ENCODE measurements at places on chromosomes 7 and 10.

- DNase-seq = no peak
Measured at GRCh38 chr7:122468945-122469344, 164.4 kb upstream of the FEZF1 start.

DNA sequence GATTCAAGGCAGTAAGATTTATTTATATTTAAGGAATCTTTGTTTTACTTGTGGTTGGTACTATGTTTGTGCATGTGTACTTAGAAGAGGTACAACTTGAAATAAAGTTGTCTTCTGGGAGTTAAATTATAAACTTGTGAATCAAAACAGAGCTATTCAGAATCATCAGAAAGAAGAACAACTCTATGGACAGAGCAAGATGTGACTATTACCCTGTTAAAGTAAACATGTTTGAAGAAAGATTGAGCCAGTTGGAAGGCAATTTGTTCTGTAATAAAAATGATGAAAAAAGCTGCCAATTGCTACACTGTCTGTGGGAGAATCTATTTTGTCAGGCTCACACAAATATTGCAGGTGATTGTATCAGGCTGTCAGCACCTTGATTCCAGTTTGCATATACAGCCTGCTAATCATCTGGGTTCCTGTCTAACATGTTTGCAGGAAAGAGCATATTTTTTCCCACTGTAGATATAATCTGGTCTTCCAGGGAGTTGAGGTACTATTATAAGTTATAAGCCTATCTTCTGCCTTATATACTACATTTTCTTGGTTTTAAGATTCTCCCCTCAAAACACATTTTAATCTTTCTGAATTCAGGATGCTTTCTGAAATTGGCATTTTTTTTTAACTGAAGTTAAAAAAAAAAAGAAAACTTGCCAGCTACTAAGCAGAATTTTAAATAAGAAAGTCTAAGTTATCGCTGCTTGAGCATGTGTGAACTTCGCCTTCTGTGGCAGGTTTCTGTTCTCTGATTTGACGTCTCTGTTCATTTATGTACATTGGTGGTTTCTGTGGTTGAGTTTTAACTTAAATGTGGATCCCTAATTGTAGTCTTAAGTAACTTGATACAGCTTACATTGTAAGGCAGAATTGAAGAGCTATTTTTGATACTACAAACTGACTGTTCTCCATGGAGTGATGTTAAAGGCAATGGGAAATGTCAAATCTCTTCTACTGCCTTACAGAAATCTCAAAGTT, 46.0 kb downstream of the ZNRF2 start:
- DNase-seq = no peak

DNA sequence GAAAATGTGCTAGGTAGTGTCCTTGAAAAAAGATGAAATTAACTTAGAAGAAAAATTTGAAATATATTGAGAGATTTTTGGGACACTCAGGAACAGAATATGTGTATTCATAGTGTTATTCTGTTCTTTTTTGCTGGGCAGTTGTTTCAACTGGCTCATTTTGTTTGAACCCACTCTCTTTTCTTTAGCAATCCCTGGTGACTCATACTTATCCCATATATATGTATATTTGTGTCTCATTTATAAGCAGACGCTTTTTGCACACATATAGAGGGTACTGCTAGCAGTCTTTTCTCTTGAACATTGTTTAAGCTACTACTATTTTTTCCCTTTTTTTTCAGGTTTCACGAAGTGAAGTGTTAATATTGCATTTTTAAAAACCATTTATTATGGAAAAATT, 1.9 kb downstream of the EXOC6 start:
- no peak for DNase-seq

DNA sequence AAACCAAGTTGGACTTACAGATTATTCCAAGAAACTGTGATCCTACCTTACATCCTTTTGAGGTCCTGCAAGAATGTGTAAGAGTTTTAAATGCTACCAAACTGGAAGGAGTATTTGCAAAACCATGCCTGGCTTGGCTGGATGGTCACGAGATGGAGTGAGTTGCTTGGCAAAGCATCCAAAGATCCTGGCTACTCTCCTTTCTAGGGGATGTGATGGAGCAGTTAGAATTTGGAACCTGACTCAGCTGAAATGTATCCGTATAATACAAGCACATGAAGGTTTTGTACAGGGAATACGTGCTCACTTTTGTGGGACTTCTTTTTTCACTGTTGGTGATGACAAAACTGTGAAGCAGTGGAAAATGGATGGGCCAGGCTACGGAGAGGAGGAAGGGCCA, 13.3 kb upstream of the SYPL1 start:
- DNase-seq = no peak

- no peak for DNase-seq
Measured at GRCh38 chr10:56481521-56482091, 120.5 kb upstream of the ZWINT start.

DNA sequence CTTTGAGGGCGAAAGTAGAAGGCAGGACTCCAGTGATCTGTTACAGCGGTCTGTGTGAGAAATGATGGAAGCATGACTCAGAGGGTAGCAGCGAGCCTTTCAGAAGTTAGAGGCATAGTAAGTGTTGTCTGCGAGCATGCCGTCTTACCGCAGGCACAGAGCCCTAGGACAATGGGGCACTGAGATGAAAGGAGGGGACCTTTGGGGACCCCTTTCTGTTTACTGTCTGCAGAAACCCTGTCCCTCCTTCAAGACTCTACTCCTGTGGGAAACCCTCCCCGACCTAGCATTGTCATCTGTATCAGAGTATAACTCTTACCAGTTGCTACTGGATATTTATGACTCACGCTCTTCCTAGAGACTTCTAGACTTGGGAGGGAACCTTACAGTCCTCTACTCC, 87.2 kb upstream of the AGK start:
- DNase-seq = no peak

GRCh38 chr7:77425101-77426051, 9.2 kb upstream of the GSAP start:
- DNase-seq = no peak
